ENCODE measurements at places on chromosomes 4 and X.

DNA sequence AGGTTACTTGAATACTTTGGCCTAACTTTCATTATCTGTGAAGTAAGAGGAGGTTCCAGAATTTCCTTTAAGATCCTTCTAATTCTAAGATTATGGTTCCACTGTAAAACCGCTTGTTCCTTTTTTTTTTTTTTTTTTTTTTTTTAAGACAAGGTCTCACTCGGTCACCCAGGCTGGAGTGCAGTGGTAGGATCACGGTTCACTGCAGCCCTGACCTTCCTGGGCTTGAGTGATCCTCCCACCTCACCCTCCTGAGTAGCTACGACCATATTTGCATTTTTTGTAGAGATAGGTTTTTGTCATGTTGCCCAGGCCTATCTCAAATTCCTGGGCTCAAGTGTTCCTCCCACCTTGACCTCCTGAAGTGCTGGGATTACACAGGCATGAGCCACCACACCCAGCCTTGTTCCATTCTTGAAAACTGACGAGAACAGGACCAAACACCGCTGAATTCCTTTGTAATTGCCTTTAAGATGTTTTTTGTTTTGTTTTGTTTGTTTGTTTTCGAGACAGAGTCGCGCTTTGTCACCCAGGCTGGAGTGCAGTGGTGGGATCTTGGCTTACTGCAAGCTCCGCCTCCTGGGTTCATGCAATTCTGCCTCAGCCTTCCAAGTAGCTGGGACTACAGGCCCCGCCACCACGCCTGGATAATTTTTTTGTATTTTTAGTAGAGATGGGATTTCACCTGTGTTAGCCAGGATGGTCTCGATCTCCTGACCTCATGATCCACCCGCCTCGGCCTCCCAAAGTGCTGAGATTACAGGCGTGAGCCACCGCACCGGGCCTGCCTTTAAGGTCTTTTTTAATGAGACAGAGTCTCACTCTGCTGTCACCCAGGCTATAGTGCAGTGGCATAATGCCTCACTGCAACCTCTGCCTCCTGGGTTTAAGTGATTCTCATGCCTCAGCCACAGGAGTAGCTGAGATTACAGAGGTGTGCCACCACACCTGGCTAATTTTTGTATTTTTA lies 6.8 kb downstream of the PDS5A start:
- DNase-seq = peak; percentile 85

DNA sequence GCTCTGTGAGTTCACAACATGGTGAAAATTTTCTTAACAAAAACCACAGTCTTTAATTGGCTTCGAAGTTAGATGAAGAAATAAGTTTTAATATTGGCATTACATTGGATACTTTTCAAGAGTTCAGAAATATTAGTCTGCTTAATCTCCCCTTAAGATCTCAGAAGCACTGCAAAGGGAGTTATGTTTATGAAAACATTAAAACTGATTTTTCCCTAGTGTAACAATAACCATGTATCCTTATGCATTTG lies 1.5 kb downstream of the SETD7 start:
- DNase-seq = no peak

- no peak for DNase-seq
Observed at GRCh38 chrX:112083624-112084326, 1.2 kb upstream of the TRPC5 start.

- DNase-seq = peak; percentile 47
Observed at GRCh38 chr4:85522836-85523235, 47.9 kb downstream of the ARHGAP24 start.

DNA sequence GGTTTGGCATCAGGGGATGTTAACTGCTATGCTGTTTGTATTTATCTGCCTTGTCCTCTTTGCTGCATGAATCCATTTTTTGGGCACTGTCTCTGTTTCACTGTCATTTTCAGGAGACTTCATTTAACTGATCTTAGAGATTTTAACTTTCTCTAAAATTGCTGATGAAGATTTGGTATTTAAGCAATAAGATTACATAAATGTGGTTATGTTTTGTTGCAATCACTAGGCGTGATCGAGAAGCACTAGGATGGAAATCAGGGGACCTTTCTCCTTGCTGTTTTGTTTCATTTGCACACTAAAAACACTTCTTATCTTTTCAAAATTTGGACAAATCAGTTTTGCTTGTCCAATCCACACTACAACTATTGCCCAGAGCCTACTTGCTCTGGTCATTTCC lies 15.4 kb downstream of the CXCL2 start:
- DNase-seq = no peak

GRCh38 chr4:19684084-19684483 lies 567.6 kb upstream of the SLIT2 start:
- no peak for DNase-seq

GRCh38 chr4:6345096-6345830 lies 75.6 kb downstream of the WFS1 start:
- DNase-seq = no peak

GRCh38 chr4:103757631-103758030 lies 37.8 kb upstream of the TACR3 start:
- no peak for DNase-seq

- no peak for DNase-seq
Observed at GRCh38 chrX:148134578-148134977, 153.4 kb downstream of the FMR1NB start.

DNA sequence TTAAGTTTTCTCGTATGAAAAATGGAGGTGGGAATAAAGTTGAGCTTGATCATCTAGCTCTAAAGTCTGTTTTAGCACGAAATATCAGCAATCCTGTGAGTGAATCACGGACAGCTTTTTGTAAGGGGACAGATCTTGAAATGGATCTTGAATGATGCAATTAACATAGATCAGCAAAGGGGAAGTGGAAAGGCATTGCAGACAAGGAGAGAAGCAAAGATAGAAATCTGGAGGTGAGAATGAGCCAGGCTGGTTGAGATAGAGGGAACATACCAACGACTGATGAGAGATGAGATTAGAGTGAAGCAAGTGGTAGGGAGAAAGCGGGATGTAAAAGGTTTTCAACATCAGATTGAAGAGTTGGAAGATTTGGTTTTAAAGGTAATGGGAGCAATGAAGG lies 4.6 kb upstream of the DGKK start:
- DNase-seq = no peak

DNA sequence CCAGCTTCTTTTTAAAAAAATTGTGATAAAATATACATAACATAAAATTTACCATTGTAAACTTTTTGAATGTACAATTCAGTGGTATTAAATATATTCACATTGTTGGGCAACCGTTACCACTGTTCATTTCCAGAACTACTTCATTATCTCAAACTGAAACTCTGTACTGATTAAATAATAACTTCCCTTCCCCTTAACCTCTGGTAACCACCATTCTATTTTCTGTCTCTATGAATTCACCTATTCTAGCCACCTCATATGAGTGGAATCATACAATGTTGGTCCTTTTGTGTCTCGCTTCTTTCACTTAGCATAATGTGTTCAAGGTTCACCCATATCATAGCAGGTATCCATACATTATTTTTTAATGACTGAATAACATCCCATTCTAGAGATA lies 8.3 kb downstream of the GPR50 start:
- DNase-seq = no peak

GRCh38 chr4:41178372-41179370 lies 35.7 kb downstream of the APBB2 start:
- DNase-seq = peak; percentile 92

DNA sequence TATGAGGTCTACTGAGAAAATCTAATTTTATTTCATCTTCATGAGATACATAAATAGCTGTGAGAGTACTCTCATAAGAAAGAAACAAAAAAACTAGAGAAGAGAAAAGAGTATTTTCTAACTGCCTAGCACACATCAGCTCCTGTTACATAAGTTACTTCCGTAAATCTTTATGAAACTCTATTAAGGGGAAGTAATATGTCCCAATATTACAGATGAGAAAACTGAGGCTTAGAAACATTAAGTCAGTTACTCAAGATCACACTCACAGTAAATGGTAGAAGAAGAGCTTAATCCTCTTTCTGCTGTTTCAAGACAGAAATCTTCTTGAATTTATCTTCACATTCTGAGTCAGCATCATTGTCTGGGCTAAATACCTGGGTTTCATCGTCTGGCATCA lies 164.1 kb downstream of the DTHD1 start:
- DNase-seq = no peak

DNA sequence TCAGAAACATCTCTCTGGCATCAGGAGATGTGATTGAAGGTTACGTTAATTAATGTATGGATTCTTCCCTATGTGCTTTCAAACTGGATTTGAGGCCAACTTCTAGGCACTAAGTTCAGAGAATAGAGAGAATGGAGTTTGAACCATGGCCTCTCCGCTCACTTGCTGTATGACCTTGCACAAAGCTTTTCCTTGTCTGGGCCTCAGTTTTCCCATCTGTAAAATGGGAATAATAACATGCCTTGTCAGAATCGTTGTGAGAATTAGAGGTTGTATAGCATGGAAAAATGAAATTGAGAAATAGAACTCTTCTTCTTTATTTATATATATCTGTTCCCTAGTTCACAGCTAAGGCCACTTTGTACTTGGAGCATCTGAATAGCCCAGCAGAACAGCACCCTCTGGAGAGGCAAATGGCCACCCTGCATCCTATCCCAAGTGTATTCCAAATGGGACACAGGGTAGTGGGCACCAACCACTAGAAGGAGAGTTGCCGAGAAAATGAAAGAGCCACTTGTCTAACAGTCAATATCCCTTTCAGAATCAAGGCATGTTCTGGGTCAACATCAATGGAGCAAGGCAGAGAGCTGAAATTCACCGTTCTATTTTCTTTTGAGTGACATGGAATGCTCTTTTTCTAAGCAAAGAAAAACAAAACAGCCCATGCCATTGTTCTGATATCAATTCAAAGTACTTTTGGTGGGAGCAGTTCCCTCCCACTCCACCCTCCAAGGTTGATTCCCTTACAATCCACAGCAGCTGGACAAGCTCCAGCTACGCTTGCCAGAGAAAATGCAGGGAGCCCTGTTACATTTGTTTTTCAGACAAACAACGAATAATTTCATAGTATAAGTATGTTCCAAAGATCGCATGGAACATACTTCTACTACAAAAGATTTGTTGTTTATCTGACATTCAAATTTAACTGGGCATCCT lies 23.3 kb upstream of the MTM1 start:
- DNase-seq = no peak

DNA sequence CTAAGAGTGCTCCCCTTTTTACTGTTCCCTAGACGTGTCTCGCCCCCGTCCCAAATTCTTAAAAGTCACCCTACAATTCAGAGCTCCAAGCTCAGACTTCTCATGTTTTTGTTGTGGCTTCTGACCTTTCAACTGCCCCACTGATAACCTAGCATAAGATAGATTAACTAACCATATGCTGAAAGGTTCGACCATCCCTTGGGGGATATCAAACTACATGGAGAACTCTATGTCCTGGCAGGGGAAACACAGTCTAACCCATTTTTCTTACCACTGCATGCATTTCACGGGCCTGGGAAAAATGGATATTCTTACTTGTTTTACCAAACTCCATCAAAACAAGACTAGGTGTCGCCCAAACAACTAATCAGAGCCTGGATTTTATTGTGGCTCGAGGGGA lies 236.4 kb upstream of the MID1 start:
- DNase-seq = no peak

GRCh38 chr4:121951521-121952110 lies at the start of gene TRPC3:
Gene TRPC3 (minus strand): TSS chr4:121952060. CDS start chr4:121951680, 380 bp downstream.
- peak; percentile 24 for DNase-seq

DNA sequence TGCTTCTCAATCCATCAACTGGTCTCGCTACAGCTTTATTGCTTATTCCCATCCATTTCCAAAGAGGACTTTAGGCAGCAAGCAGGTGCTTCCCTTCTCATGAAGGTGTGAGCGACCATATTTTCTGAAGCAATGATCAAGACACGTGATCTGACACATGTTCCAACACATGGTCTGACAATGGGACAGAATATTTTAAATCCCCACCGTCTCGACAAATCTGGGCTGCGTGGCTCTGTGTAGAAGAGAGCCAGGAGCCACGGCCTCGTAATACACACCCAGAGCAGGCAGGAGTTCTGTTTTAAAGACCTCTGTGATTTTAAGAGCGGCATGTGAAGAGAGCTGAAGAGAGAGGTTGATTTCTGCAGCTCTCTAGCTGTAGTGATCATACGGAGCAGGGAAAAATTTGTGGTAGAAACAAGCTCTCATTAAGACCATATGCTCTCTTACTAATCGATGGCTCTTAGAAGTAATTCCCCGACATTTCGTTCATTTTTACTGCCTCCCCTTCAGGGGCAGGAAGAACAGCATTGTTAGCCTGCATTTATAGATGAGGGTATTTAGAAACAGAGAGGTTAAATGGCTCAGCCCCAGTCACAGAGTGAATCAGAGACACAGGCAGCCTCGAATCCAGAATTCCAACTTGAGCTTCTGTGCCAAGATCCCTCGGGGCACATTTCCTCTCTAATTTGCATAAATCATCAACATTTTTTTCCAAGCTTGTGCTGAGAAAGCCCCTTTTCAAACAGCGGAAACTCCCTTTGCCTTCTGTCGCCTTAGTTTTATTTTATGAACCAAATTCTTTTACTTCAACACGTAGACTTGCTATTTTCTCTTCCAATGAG lies 91.0 kb upstream of the BCOR start:
- peak; percentile 85 for DNase-seq

GRCh38 chr4:100836929-100837328 lies 319.1 kb upstream of the EMCN start:
- DNase-seq = no peak

DNA sequence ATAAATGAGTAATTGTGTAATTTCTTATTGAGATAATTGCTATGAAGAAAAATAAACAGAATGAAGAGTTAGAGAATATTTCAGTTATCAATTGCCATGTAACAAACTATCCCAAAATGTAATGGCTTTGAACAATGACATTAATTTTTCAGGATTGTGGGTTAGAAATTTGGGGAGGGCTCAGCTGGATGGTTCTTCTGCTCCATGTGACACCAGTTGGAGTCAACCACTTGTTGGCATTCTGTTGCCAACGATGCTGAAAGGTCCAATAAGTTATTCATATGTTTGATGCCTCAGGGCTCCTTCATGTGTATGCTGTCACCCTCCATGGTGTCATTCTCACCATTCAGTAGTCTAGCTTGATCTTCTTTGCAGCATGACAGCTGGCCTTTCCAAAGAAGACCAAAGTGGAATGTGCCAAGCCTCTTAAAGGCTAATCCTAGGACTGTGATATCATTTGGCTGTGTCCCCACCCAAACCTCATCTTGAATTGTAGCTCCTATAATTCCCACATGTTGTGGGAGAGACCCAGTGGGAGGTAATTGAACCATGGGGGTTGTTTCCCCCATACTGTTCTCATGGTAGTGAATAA lies 20.9 kb upstream of the CCDC149 start:
- DNase-seq = no peak

Measured in M059J (cell line).